ENCODE measurements at places on chromosomes 1 and 21.

DNA sequence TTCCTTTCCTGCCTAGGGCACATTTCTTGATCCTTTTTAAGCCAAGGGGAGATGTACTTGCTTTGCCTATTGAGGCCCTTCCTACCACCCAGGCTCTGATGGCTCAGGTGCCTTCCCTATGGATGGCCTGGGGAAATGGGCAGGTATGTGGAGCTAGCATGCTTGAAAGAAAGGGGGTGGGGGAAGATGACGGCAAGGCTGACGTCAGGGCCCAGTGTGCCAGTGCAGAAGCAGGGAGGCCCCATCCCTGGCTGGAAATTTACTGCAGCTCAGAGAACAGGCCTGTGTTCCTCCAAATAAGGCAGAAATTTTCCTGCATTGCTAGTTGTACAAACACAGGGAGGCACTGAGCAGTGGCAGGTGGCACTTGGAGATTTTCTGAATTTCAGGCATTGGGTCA is 453.2 kb upstream of the VAMP3 start:
- no peak for DNase-seq

- DNase-seq = no peak
Measured at GRCh38 chr1:48190881-48191280, 31.6 kb upstream of the SLC5A9 start.

GRCh38 chr1:202671399-202671798 is 38.9 kb downstream of the SYT2 start:
- no peak for DNase-seq

GRCh38 chr1:212605441-212606394 is 2.8 kb upstream of the ATF3 start:
- DNase-seq = no peak

GRCh38 chr1:65311760-65312159 is 2.4 kb downstream of the DNAJC6 start:
- no peak for DNase-seq

GRCh38 chr1:70436622-70437251 is 25.7 kb downstream of the CTH start:
- DNase-seq = no peak

DNA sequence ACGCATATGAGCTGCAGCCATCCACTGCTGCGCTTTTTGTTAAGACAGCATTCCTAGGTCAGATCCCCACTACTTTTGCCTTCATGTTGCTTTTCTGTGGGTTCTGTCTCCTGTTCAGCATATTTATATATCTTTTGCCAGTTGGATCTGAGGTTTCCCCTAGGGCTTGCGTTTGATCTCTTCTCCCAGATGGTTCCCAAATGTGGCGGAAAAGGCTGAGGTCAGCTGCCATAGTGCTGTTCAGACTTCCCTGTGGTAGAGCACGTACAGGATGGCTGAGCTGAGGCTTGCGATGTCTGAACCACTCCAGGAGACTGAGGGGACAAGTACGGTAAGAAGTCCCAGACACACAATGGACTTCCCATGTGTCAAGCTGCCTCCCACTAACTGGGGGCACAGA is 39.8 kb downstream of the COL6A1 start:
- DNase-seq = no peak

- DNase-seq = no peak
Measured at GRCh38 chr1:172251486-172251885, 169.0 kb upstream of the C1orf105 start.

- DNase-seq = no peak
Measured at GRCh38 chr1:154945160-154945961, 8.8 kb upstream of the PMVK start.

DNA sequence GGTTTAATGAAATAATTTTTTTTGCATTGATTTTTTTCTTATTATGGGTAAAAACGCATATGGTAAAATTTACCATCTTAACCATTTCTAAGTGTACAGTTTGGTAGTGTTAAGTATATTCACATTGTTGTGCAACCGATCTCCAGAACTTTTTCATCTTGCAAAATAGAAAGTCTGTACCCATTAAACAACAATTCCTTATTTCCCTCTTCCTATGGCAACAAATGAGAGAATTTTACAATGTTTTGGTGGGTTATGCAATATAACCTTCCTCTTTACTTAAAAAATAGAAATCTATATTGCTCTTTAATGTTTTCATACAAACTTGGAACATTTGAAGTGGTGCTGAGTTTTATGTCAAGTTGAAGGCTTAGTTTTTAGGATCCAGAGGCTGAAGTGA is 26.6 kb downstream of the MAP3K7CL start:
- no peak for DNase-seq

GRCh38 chr1:56068210-56068609 is 511.2 kb downstream of the PLPP3 start:
- no peak for DNase-seq

GRCh38 chr1:205074084-205074483 is 10.2 kb downstream of the TMEM81 start:
- DNase-seq = no peak

- no peak for DNase-seq
Measured at GRCh38 chr1:116310180-116310579, 62.9 kb upstream of the ATP1A1 start.

DNA sequence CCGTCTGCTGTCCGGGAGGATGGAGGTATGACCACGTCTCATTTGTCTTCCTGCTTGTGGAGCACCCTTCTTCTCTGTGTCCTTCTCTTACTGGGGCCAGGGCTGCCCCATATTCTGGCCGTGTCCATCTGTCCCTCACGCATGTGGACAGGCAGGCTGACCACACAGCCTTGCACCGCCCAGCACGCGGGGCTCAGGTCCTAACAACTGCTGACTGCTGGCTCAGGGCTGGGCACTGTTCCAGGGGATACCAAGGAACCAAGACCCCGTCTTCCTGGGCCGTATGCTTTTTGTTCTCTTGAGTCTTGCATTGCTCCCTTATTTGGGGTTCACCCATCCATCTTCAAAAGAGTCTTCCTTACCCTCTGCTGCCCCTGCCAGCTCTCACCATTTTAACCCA is 17.5 kb upstream of the SPSB1 start:
- no peak for DNase-seq

- no peak for DNase-seq
Measured at GRCh38 chr1:70071601-70072000, 133.8 kb downstream of the LRRC40 start.

DNA sequence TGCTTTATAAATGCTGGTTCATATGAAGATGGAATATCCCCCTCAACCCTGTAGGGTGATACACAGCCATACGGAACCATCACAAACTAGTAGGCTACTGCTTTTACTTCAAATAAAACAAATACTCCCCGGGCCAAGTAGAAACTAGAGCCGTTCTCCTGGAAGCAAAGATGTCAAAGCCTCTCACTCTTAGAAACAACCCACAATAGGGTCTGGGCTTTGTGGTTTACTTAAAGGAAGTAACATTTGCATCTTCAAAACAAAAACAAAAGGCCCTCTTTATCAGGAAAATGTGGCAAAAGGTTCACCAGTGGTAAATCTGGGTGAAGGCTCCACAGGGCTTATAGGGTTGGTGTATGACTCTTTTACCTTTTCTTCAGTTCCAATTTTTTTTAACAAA is 49.8 kb downstream of the HLCS start:
- no peak for DNase-seq

DNA sequence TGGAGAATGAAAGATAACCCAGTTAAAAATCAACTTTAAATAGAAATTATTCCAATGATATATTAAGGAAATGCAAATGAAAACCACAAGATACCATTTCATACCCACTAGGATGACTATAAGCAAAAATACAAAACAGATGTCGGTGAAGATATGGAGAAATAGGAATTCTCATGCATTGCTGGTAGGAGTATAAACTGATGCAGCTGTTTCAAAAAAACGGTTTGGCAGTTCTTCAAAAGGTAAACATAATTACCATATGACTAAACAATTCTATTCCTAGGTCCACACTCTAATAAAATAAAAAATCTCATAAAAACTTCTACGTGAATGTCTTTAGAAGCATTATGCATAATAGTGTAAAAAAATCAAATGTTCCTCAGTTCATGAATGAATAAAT is 763.3 kb upstream of the BRINP3 start:
- no peak for DNase-seq

GRCh38 chr1:199706826-199707606 is 320.5 kb upstream of the NR5A2 start:
- DNase-seq = no peak

GRCh38 chr1:33902486-33903209 is 38.8 kb downstream of the HMGB4 start:
- DNase-seq = no peak

GRCh38 chr1:47598357-47598756 is 160.5 kb downstream of the FOXD2 start:
- DNase-seq = no peak

DNA sequence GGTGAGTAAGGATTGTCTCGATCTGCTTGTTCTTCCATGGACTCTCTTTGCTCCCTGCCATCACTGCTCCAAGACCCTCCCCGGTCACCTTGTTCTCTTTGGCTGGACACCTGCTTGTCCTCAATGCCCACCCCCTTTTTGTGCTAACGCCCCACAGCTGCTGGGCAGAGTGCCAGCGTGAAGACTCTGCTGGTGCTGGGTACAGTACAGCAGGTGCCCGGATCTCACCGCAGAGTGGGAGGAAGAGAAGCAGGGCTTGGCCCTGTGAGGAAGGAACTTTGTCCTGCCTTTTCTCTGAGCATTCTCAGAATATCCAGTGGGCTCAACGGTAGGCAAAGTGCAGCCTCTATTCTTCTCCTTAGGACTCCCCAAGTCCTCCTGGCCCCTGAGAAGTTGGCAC is 90.1 kb downstream of the PLXNA2 start:
- DNase-seq = no peak

GRCh38 chr1:192002063-192002462 is 156.2 kb upstream of the RGS18 start:
- DNase-seq = no peak

- no peak for DNase-seq
Measured at GRCh38 chr1:12153181-12153785, 13.5 kb upstream of the TNFRSF1B start.

- DNase-seq = no peak
Measured at GRCh38 chr1:29630756-29631155, 394.4 kb downstream of the PTPRU start.

- no peak for DNase-seq
Measured at GRCh38 chr21:15688809-15689208, 41.0 kb upstream of the USP25 start.

- DNase-seq = no peak
Measured at GRCh38 chr1:91054780-91055481, 33.1 kb upstream of the ZNF644 start.

DNA sequence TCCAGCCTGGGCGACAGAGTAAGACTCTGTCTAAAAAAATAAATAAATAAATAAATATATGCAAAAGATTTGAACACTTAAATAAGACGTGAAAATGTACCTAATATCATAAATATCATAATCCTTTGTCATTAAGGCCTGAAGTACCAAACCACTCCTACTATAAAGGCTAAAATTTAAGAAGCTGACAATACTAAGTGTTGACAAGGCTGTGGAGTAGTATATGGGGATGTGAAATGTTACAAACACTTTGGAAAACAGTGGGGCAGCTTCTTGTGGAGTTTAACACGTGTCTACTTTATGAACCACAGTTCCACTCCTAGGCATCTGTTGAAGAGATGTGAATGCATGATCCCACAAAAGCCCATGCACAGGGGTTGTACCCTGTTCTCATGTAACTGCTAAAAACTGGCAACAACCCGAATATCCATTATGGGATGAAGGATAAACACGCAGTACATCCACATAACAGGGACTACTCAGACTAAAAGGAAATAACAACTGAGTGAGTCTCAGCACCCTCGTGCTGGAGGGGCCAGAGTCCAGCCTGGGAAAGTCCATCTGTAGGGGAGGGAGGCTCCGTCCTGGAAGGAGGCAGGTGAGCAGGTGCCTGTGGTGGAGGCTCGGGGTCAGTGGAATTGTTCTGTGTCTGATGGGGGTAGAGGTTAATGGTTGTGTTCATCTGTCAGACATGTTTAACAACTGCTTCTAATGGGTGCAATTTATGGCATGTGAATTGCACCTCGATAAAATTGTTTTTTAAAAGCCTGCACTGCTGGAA is 6.7 kb upstream of the SLC19A1 start:
- DNase-seq = no peak

GRCh38 chr21:33734818-33735217 is 92.5 kb downstream of the ITSN1 start:
- DNase-seq = no peak

GRCh38 chr21:43808832-43809251 is 19.5 kb downstream of the RRP1 start:
- DNase-seq = no peak

GRCh38 chr1:12511516-12512468 is 106.2 kb downstream of the DHRS3 start:
- DNase-seq = no peak

DNA sequence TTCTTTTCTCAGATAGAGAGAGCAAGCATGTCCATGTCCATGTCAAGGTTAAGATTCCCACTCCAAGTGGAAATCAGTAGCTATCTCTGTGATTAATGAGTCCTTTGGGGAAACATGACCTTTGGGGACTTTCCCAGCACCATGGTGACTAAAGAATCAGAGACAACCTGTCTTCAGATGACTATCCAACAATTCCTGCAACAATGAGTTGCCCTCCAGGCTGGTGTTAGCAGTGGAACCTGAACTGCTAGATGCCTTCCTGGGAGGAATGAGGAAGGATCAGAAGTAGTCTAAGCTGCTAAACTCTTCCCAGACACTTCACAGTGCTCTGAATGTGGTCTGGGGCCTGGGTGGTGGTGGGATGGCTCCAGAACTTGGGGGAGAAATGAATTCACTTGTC is 6.5 kb downstream of the S100A9 start:
- no peak for DNase-seq

DNA sequence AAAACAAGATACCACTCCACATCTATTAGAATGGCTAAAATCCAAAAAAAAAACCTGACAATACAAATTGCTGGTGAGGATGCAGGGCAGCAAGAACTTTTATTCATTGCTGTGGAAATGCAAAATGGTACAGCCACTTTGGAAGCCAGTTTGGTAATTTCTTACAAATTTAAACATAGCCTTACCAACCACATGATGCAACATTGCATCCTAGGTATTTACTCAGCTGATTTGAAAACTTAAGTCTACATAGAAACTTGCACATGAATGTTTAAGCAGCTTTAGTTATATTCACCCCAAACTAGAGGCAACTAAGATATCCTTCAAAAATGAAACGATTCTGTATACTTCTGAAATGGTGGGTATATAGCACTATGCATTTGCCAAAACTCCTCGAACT is 178.8 kb upstream of the PDE4B start:
- DNase-seq = no peak

DNA sequence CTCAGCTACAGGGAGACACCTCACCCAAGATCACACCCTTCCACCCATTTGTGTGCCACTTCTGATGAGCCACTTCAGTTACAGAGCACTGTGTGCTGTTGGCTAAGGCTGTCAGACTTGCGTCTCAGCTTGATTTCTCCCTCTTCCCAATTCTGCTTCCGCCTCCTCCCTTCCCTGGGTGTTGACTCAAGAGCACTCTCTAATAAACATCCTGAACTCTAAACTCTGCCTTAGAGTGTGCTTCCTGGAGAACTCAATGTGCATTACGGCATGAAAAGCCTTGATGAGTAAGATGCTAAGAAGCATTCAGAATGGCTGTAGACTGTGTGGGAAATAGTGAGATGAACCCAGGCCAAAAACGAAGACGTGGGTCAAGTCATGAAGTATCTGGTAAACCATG is 54.9 kb upstream of the S1PR1 start:
- DNase-seq = no peak

Measured in activated CD4-positive, alpha-beta T cell treated with anti-CD3 and anti-CD28 coated beads for 48 hours (primary cell).